ENCODE measurements at places on chromosomes 11 and 22.

DNA sequence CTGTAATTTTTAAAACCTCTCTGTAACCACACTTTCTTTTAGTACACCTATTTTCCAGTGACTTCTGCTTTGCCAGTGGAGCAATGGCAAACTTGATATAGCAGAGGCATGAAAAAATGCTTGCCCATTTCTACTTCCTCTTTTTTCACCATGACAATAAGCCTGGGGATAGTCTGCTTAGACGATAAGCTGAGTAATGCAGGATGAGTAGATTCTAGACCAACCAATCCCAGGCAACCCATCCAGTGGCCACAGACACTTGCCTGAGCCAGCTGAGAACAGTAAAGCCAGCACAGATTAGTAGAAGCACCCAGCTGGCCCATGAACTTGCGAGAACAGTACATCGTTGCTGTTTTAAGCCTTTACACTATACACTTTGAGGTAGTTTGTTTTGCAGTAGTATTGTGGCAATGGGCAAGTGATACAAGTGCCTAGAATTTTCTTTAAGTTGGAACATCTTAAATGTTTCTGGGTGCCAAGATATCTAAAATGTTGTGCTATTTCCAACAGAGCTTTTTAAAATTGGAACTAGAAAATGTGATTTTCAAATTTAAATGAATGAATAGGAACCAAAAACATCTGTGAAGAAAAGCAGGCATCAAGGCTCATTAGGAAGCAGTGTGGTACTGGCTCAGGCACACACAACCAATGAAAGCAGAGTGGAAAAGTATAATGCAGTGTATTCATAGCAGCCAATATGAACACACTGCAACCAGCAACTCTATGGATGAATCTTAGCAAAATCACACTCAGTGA, 37.7 kb downstream of the DDI1 start:
- DNase-seq, result no peak

DNA sequence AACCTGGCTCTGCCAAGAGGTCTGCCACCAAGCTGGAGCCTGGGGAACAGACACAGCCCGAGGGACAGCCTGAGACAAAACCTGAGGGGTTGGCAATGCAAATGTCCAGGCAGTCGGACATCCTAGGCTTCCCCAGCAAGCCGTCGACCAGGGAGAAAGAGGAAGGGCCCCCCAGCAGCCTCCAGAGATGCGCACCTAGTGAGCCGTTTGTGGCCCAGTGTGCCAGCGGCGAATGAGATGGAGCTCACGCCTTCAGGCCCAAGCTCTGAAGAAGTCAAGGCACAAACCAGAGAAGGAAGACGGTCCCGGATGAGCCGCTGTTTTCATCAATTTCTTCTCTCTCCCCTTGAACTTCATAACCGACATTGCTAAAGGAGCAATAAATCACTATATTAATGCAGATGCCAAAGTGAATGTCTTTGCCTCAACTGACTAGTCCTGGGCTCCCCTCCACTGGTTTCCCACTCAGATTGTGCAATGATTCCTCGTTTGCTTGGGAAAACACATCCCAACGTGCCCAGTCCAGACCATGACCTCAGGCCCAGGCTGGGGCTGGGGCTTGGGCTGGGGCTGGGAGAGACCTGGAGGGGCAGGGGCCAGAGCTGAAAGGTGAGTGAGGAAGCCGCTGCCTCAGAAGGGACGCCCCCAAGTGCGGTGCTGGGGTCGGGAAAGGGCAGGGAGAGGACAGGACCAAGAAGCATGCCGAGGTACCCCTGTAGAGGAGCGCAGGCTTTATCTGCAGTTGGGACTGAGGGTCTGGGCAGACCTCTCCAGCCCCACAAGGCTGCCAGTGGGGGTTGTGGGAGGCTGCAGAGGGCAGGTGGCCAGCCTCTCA, 3.5 kb upstream of the DGCR2 start:
- DNase-seq, result no peak

DNA sequence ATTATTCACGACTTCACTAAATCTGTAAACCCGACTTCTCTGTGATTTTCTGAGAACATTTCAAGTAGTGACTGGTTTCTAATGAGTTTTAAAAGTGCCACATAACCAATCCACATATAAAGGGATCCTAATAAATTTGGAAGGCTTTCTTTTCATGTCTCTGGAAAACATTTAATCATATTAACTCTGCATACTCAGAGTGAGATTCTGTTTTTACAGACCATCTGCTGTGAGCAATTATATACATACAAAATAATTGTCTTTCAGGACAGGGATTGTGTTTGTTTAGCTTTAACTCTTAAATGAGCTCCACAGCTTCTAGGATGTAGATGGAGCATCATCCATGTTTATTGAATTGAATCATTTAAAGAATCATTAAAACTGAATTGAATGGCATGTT, 65.1 kb downstream of the PRMT3 start:
- no peak for DNase-seq

GRCh38 chr11:31795706-31796498, 15.2 kb downstream of the PAX6 start:
- no peak for DNase-seq

DNA sequence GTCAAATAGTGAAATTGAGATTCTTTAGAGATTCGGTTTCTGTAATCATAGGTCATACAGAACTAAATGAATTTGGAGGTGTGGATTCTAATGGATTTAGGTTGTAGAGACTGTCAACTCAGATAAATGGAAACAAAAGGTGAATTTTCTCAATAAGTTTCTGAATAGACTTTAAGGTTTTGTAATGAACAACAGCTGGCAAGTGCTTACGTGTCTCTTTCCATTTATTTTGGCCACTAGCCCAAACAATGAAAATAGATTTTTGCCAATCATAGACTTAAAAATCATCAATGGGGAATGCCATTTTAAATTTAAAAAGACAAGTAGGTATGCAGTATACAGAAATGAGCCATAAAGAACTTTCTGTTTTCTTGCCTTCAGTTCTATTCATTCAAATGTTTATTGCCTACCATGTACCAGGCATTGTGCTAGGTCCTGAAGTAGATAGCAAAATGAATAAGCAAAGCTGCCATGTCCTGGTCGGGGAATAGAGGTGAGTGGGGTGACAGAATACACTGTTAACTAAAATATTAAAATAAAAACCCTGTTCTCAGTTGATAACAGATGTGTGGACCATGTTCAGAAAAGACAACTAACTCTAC, 16.9 kb upstream of the TMEM135 start:
- DNase-seq, result no peak

Data from CD4-positive, alpha-beta T cell (primary cell).